ENCODE measurements at places on chromosomes 3 and 15. TPM values are rescaled to one million over a fixed set of nuclear protein-coding genes. Genes with fewer than 3 reads are reported as not detected.
A peak's percentile ranks its signal among the peaks of the same experiment; 100 is the strongest.

The MYZAP gene
- 0.08 TPM for polyA plus RNA-seq

The IRAK2 gene
- polyA plus RNA-seq, result 3.6 TPM

The A4GNT gene
- polyA plus RNA-seq, result not detected

- no peak for DNase-seq
Measured at GRCh38 chr3:161187046-161187445, 34.1 kb upstream of the NMD3 start.

- no peak for DNase-seq
Measured at GRCh38 chr3:126468028-126468891, 7.4 kb downstream of the ZXDC start.

DNA sequence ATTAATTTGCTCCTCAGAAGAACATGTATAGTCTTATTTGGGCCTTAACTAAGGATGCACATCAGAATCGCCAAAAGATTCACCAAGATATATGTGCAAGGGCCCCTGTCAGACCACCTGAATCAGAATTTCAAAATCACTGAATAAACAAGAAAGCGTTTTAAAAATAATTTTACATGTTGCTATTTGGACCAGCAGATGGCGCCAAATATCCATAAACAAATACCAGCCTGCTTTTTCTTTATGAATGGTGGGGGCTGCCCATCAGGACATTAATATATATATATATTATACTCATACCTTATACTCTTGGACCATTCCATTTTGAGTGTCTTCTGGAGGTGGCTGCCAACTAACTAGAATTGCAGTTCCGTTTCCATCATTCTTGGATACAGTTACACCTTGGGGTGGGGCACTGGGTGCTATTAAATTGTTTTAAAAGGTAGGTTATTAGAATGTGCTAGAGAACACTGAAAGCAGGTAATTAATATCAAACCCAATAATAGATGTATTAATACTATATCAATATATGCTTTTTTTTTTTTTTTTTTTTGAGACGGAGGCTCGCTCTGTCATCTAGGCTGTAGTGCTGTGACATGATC lies 1108.3 kb downstream of the ROBO1 start:
- DNase-seq, result peak; percentile 35

DNA sequence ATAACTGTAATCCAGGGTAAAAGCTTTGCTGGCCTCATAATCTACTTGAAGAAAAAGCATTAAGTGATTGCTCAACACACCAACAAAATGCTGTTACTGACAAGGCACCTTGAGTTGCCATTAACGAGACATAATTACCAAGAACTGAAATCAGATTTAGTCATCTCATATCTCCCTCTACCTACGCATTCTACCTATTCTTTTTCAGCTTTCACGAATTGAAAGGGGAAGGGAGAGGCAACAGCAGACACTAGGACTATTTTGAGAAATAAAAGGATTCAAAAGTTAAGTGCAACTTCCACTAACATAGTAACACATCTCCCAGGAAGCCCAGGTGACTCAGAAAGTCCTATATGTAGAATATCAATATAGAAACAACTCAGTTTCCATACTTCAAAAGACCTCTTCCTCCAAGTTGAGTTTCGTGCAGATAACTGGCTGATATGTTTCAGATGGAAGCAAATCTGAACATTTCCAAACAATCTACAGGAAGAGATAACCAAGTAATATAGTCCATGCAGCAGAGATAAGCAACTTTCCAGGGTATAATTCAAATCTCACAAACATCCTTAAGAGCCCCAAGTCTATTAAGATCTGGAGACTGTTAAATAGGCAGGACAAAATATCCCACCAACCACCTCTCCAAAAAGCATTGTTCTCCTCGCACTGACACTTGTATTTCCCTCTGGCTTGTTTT lies 1.9 kb downstream of the OSBPL10 start:
- DNase-seq, result no peak

Data from fibroblast of lung (primary cell).